ENCODE measurements at places on chromosomes 7 and 10.

- DNase-seq, result no peak
These were observed 271.0 kb upstream of the COBL start for GRCh38 chr7:51587604-51588003.

DNA sequence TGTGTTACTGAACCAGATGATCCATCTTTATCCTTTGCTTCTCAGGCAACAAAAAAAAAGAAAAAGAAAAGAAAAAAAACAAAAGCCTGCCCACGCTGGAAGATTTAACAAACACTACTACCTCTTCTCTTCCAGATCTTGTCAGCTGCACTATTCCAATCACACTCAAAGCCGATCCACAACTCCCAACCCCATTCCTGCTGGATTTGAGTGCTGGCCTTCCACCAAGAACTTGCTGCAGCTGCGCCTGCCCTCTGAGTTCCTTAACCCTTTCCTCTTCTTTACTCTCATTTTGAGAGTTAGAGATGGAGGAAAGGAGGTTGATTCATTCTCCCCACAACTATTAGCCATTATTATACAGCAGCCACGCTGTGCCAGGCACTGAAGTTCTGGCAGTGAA, 16.0 kb upstream of the ITGA8 start:
- no peak for DNase-seq

DNA sequence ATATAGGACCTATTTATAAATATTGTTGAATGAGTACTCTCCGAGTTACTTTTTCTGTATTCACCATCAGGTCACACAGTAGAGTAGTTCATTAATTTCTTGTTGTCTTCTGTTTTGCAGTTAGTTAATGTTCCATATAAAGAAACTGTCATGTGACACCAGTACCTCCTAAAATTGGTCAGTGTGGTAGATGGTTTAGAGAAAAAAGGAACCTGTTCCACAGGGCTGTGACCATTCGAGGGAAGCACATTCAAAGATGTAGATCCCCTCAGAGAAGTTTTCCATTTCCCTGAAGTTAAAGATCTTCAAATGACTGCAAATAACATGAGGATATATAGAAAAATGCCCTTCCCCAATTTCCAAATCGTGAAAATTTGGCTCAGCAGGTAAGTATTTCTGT, 45.7 kb downstream of the PRPF18 start:
- no peak for DNase-seq

GRCh38 chr7:140920745-140921144, 4.0 kb downstream of the BRAF start:
- DNase-seq, result no peak

DNA sequence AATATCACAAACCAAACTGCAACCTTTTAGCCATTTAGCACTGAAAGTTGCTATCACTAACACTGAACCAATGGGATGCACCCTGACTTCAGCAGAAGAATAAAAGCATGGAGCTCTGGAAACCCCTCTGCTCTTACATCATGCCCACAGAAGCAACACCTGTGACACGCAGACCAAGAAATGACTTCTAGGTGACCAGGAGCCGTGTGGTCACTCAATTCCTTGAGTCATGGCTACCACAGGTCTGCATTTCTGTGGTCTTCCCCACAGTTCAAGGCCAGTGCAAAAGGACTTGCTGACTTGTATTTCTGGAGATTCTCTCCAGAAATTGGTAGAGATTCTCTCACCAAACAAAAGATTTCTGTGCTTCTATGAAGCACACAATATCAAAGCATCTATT, 38.3 kb downstream of the NRCAM start:
- DNase-seq, result no peak

- no peak for DNase-seq
These were observed 61.3 kb downstream of the ABCB4 start for GRCh38 chr7:87413951-87414793.

GRCh38 chr10:52703451-52703850, 69.1 kb downstream of the MBL2 start:
- DNase-seq, result no peak

DNA sequence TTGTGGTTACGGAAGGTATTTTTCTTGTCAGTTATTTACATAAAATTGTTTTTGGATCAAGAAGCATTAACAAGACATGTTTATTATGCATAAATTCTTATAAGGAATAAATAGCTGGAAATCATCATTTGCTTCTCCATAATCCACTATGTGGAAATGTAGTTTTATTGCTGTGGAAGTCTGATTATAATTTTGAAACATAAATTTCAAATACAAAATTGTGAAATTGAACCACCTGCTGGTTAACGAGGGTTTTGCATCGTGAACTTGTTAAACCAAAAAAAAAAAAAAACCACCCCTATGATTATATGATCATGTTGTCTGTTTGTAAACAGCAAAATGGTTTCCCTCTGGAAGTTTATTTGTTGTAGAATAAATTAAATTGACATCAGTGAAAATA, 25.9 kb downstream of the ABRAXAS2 start:
- no peak for DNase-seq

DNA sequence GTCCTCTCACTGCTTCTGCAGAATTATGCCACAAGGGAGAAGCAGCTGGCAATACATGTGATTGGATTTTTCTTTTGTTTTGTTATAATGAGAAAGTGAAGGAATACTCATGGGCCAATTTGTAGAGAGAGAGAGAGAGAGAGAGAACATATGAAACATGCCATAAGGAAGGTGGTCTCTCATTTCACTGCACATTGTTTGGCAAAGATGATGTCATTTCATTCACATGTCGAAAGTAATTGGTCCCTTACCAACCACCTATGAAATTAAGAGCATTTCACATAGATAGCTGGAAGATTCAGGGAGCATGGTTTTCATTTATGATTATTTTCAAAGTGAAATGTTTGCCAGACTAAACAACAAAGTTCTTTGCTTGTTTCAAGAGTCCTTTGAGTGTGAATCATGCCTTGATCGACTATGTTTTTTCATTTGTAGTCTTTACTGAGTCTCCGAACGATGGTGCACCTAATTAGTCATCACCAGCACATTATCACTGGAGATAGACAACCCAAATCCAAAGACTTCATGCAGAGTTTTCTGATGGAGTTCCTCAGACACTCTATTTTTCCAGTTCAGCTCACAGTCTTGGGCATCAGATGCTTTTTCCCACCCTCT, 130.1 kb upstream of the ZEB1 start:
- no peak for DNase-seq

DNA sequence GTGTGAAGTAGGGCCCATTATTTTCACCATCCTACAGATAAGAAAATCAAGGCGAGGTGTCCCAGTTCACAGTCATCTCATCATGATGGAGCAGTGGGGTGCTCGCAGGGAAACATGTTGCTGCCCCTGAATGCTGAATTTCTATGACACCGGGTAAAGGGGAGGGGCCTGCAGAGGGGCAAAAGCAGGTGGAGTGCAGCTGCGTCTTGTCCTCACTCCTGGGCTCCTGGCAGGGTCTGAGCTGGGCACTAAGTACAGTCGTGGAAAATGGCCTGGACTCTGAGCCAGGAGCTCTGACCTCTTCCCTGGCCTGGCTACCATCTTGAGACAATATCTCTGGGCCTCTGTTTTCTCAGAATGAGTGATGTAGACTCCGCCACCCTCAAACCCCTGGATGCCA, 253.1 kb upstream of the PITRM1 start:
- no peak for DNase-seq

DNA sequence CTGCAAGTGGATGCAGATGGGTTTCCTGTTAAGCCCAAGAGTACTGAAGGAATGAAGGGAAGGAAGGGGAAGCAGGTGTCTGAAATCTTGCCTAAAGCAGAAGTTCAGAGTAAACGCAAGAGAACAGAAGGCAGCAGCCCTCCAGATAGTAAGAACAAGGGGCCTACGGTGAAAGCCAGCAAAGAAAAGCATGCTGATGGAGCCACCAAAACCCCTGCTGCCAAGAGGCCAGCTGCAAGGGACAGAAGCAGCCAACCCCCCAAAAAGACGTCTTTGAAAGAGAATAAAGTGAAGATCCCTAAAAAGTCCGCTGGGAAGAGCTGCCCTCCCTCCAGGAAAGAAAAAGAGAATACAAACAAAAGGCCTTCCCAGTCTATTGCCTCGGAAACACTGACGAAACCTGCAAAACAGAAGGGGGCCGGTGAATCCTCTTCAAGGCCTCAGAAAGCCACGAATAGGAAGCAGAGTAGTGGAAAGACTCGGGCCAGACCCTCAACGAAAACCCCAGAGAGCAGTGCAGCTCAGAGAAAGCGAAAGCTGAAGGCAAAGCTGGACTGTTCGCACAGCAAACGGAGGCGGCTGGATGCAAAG, 152.5 kb downstream of the LCOR start:
- no peak for DNase-seq

GRCh38 chr10:101373063-101373462, 19.1 kb downstream of the BTRC start:
- no peak for DNase-seq

- no peak for DNase-seq
These were observed 520 bp upstream of the MICU1 start for GRCh38 chr10:72626444-72626754.

- no peak for DNase-seq
These were observed 286 bp downstream of the DGKI start for GRCh38 chr7:137846549-137846826.

GRCh38 chr7:102908676-102909075, 4.1 kb upstream of the LRRC17 start:
- no peak for DNase-seq

- no peak for DNase-seq
These were observed 179.2 kb downstream of the NXPH1 start for GRCh38 chr7:8612584-8612983.
